ENCODE measurements at places on chromosomes 3 and 15. TPM values are rescaled to one million over a fixed set of nuclear protein-coding genes. Genes with fewer than 3 reads are reported as not detected.

DNA sequence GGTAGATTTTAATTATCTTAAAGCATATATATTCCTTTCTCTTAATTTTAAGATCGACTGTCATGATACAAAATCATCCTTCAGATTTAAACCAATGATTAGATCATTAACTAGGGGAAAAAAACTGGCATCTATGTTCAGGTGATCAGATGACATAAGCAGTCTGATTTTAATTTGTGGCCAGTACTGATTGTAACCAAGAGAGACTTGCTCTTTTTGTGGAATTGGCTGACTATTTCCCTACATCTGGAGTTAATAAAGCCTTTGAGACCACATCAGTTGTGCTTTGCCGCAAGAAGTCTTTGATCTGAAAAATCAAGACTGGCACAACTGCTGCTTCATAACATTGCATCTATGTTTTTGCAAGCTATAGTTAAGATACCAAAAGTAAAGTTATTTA lies 148.4 kb upstream of the CGNL1 start:
- DNase-seq, result no peak

SH3GL3 gene
- total RNA-seq, result not detected

DNA sequence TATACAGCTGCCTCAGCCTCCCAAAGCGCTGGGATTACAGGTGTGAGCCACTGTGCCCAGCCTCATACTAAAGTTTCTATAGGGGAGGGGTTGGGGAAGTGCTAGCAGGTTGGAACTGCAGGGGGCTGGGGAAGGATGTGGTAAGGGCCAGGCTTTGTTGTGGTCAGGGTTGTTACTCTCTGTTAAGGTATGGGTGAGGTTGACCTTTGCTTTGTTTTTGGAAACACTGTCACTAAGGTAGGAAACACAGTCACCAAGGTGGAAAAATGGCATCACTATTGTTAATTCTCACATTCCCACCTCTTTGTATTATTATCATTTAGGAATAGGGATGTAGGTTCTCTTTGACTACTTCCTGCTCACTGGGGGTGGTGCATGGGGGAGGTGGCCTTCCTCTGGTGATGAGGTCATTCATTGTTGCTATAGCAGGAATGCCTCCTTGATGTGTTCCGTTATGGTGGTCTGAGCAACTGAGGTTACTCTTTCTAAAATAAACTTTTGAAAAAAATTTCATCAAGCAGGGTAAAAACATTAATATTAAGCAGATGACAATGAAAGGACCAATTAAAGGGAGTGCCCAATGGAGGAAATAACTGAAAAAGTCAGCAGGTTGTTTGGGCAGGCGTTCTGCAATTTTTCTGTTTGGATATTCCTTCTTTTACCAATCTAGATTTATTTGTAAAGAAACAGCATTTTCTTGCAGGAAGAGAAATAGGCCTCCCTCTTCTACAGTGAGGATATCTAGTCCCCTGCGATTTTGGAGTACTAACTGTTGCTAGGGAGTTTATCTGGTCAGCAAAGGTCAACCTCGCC lies 150.5 kb downstream of the WDR76 start:
- peak; percentile 85 for DNase-seq

DNA sequence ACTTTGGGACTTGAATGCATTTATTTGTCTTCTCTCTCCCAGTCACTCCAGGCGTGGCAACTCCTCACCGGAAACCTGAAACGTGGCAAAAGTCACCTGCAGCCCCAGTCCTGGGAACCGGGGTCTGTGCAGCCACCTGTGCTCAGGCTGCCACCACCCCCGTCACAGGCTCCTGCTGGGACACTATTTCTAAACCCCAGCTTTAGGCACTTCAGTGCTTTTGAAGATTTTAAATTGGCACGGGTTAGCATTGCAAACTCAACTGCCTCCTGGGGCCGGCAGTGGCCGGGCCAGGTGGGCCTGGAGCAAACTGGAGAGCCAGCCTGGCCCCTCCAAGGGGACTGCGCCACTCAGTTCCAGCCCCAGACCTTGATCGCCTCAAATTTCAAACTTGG lies 146.7 kb upstream of the IQSEC1 start:
- DNase-seq, result no peak
